Bronchial smooth muscle cell (primary cell): ENCODE measurements at places on chromosomes 4 and X. TPM values are rescaled to one million over a fixed set of nuclear protein-coding genes. Genes with fewer than 3 reads are reported as not detected.

Gene TXK
- total RNA-seq: 0.16 TPM in 1 of 2 replicates, not detected in the other

Gene COL4A6
- total RNA-seq: 0.09 and 1.1 TPM in 2 replicates

Gene BMPR1B
- 0.09 and 0.47 TPM in 2 replicates for total RNA-seq

Gene NLRP2B
- total RNA-seq: under 0.01 TPM in 1 of 2 replicates, not detected in the other

Gene FAAH2
- 0.26 and 0.47 TPM in 2 replicates for total RNA-seq

Gene LIAS
- 6.9 TPM in 2 replicates for total RNA-seq

Gene NXF3
- not detected in 2 replicates for total RNA-seq
